ENCODE measurements at places on chromosomes 16 and 17.

DNA sequence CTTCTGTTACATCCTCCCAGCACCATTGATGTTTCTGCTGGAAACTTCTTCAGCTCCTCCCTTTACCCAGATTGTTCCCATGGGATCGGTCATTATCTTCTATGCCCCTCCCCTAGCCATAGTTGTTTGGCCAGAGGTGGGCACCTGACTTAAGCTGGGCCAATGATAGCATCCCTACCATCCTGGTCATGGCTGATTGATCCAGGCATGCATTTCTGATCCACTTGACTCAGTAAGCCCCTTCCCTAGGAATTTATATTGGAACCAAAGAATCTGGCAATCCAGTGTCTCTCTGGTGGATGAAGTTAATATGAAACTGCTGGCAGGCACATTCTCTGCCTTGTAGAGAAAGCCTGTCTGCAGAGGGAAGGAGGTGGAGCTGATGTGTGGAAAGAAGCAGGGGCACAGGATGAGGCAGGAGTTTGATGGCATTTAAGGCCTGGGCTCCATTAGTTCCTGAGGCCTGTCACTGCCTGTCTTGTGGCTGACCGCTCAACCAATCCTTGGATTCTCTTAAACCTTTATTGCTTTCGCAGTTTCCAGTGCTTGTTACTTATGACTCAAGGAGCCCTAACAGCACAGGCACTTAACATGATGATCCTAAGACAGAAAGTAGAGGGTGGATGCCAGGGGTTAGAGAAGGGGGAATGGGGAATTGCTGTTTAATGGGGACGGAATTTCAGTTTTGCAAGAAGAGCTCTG lies 152.4 kb downstream of the ABCC12 start:
- no peak for DNase-seq

DNA sequence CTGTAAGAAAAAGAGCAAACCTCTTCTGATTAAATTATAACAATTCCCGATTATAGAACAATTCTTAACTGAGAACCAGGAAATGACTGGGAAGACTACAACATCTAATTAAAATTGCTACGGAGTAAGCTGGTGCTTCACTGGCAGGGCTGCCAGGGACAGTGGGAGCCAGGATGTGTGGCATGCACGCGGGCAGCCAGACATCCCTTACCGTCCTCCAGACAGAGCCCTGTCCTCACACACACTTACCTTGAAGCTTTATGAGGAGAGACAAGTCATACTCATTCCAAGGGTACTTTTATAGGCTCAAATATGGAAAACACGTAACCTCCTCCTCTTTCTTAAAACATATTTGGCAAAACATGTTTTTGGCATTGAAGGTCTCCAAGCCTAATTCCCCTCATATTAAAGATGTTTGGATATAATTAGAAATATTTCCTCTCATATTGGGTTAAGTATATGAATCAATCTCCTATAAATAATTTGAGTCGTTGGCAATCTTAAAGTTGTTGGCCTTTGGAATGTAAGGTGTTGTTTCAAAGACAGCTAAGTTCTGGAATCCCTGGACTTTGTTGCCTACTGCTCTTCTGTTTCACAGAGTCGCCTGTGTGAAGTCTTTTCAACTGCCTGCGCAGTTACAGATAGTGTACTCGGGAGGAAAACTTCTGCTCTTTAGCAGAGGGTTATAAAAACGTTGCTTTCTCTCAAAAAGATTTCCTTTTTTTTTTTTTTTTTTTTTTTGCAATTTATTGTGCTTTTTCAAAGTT lies at the start of gene MYH1:
MYH1 (minus strand) TSS at position 272 of the 767 bp plus-strand sequence. CDS start 1,900 bp downstream, outside the sequence.
- no peak for DNase-seq

GRCh38 chr16:16797239-16797638 lies 418.3 kb downstream of the NPIPA7 start:
- no peak for DNase-seq

GRCh38 chr17:79169366-79169765 lies 94.7 kb downstream of the ENGASE start:
- no peak for DNase-seq

DNA sequence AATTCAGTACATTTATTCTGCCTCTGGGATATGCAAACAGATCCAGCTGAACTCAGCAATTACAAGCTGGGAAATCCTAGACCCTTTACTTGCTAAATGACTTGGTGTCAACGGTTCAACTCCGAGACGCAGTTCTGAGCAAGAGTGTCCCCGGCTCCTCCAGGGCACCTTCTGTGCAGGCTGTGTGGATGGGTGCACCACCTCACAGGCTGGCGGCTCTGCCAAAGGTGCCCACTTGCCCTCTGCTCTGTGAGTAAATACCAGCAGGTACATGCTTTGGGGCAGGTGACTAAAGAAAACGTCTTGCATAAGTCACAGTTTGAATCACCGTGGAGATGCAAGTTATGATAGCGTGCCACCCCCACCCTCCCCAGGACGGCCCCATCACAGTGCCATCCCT lies 23.3 kb downstream of the MAP1LC3B start:
- DNase-seq: no peak

DNA sequence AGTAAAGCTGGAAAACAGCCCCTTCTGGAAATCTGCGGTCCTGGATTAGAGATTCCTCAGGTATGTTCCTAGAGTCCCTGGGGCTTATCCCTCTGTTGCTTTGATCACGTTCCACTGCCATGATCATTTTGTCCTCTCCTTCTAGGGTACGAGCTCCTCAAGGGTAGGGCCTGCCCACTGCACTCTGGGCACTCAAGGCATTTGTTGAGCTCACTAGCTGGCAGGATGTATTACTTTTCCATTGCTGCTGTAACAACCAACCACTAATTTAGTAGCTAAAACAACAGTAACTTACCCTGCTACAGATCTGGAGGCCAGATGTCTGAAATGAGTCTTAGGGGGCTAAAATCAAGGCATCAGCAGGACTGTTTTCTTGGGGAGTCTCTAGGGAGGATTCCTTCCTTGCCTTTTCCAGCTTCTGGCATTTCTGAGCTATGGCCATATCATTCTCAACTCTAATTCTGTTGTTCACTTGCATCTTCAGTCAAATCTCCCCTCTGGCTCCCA lies 65.7 kb downstream of the ARSG start:
- DNase-seq: no peak

DNA sequence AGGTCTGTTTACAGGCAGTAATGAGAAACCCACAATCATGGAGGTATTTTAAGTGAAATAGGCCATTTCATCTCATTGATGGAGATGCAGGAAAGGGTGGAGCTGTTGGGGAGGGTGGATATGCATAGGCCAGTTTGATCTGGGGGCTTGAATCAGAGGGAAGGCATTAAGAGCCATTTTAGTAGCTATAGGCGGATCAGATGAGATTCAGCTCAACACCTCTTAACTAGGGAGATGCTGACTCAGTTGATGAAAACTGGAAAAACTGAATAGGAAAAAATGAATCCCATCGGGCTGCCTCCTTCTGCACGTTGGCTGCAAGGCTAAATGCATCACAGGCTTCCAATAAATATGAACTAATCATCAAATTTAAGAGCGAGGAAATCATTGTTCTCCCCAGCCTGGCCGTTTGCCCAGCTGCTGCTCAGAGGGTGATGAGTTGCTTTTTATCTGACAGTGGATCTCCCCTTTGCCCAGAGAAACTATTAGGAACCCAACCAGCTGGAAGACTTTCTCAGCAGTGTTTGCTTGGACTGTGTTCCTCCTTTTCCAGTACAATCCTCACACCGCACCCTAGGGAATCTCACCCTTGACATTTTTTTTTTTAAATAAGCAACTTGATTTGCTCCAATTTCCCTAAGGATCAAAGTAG lies 149.6 kb downstream of the SOX9 start:
- DNase-seq: no peak

GRCh38 chr17:73600103-73600871 lies 44.0 kb downstream of the SDK2 start:
- no peak for DNase-seq

DNA sequence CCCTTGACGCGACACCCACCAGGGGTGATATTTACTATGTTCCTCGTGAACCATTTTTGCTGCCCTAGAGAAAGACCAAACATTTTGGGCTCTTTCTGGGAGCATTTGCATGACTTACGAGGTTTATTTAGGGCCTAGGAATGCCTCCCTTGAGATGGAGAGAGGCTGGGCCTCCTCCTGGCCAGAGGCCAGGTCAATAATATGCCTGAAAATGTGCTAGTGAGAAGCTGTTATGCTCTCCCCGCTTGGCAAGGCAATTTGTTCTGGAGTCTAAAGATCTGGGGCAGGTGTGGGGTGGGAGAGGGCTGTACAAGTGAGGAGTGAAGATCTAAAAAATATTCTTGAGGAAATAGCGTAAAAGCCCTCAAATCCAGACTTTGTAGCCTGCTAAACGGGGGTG lies 587.3 kb upstream of the CDH5 start:
- no peak for DNase-seq

GRCh38 chr17:32569171-32570080 lies 82.6 kb downstream of the CDK5R1 start:
- DNase-seq: no peak

DNA sequence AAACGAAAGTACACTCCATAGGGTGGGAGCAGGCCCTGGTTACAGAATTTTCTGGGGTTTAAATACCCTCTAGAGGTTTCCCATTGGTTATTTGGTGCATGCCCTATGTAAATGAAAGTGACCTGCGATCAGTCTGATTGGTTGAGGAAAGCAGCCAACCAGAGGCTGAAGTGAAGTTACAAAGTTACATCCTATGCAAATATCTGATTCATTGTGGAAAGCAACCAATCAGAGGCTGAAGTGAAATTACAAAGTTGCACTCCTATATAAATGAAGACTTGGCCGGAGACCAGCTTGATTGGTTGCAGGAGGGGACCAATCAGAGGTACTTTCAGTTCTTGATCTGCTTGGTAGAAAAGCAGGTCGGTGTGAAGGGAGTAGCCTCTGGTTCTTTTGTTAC lies 24.4 kb downstream of the NAA60 start:
- DNase-seq: no peak

DNA sequence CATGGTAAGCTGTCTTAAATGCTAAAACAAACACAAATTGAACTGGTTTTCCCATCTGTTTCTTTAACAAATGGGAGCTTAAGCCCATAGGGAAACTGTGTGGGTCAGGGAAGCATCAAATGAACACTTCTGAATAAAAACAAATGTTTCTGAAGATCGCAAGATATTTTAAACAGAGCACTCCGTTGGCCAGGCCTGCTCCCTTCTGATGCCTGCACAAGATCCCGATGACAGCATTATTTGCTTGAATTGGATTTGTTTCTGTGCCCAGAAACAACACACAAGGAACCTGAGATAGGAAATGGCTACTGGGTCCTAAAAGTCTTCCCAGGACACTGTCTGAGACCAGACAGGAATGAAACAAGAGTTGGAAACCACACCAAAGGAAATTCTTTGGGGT lies 425.8 kb upstream of the ZFHX3 start:
- no peak for DNase-seq

DNA sequence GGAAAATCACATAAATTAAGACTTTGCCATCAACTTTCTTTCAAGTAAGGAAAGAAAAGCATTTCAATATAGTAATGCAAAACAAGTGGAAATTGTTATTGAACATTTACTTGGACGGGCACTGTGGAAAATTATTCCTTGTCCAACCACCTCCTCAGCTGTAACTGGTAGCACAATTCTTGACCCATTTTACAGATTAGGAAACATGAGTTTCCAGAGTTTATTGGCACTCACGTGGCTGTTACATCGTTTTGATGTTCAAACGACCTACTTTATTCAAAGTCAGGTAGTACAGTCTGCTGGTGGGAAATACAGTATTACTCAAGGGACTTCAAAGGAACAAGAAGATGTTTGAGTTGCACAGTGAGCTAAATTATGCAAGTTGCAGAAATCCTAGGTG lies 866 bp upstream of the PCTP start:
- no peak for DNase-seq

GRCh38 chr17:39979893-39980350 lies 685 bp upstream of the PSMD3 start:
- DNase-seq: no peak

DNA sequence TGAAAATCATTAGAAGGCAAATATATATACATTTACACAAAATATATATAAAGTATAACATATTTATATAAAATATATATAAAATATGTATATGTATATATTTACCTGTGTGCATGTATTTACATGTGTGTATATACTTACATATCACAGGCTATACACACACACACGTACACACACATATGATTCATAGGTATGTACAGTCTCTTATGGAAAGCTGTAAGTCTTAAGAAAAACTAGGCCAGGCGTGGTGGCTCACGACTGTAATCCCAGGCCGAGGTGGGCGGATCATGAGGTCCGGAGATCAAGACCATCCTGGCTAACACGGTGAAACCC lies 14.7 kb downstream of the TOM1L2 start:
- DNase-seq: no peak

GRCh38 chr16:66515596-66516508 lies 34.1 kb downstream of the TK2 start:
- no peak for DNase-seq

DNA sequence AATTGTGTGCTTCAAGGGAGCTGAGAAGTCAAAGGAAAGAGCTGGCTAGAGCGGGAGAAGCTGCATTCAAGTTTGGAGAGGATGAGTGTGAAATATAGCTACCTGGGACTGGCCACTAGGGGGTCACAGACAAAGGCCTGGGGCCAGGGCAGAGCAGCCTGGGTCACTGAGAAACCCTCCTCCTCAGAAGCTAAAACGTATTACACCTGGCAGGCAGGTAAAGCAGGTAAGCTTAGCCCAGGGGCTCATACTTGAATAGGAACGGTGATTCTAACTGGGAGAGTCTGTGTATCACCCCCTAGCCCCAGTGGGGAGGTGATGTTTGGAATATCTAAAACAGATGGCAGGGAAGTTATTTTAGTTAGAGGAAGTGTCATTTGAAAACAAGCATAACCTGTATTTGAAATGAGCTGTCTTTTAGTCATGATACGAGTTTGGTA lies 6.8 kb downstream of the KRT37 start:
- DNase-seq: no peak

DNA sequence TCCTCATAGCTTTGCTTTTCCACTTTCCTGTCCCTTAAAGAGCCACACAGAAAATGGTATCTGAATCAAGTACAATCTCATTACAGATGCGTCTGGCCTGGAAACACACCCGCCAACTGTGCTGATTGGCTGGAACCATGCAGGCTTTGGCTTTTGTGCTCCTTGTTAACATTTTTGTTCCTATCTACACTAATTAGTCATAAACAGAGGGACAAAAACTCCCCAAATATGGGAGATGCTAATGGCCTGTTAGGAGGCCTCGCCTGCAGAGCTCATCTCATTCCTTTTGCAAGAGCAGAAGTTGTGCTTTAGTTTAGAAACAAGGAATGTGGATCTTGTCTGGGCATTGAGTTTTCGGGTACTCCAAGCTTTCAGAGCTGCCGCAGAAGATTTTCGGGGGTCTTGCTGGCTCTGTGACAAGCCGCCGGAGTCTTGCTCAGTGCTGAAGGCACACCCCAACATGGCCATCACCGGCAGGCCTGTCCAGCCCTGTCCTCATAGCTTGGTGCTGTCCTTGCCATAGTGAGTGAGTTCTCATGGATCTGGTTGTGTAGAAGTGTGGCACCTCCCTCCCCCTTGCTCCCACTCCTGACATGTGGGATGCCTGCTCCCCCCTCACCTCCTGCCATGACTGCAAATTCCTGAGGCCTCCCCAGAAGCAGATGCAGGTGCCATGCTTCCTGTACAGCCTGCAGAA lies 69.8 kb downstream of the METRNL start:
- no peak for DNase-seq

DNA sequence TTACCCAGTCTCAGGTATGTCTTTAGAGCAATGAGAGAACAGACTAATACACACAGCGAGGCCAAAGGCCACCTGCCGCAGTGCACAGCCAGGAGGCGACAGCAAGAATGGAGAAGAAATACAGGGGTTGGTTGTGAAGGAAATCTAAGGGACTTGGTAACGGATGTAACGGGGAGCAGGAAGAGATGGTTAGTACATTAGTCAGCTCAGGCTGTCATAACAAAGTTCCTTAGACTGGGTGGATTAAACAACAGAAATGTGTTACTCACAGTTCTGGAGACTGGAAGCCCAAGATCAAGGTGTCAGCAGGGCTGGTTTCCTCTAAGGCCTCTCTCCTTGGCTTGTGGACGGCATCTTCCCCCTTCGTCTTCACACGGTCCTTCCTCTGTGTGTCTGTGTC lies 47.1 kb downstream of the TVP23C start:
- DNase-seq: no peak

Measured in T follicular helper cell (primary cell).